ENCODE measurements at places on chromosomes 3 and 15.

GRCh38 chr3:111299192-111299615, 227.6 kb downstream of the NECTIN3 start:
- DNase-seq: peak; percentile 68

GRCh38 chr3:41518626-41519025, 319.3 kb downstream of the CTNNB1 start:
- no peak for DNase-seq

GRCh38 chr15:98927022-98927421, 80.6 kb downstream of the PGPEP1L start:
- DNase-seq: no peak

GRCh38 chr3:19439944-19440343, 291.6 kb downstream of the KCNH8 start:
- DNase-seq: no peak

GRCh38 chr3:94460931-94461330, 398.1 kb downstream of the NSUN3 start:
- DNase-seq: no peak

GRCh38 chr15:97014001-97014400, 683.5 kb downstream of the NR2F2 start:
- DNase-seq: no peak

GRCh38 chr15:89806559-89807550, 7.8 kb downstream of the ANPEP start:
- no peak for DNase-seq

DNA sequence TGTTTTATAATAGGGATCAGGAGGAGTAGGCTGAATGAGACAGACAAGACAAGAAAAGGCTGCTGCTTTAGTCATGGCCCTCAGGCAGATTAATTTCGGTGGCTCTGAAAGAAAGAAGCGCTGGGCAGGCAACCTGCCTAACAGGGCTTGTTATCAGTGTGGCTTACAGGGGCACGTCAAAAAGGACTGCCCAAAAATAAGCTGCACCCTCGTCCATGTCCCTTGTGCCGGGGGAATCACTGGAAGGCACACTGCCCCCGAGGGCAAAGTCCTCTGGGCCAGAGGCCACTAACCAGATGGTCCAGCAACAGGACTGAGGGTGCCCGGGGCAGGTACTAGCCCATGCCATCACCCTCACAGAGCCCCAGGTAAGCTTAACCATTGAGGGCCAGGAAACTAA, 188.5 kb downstream of the IGSF11 start:
- no peak for DNase-seq

- DNase-seq: no peak
These were observed 249.3 kb upstream of the ZNF717 start for GRCh38 chr3:76034649-76035048.

DNA sequence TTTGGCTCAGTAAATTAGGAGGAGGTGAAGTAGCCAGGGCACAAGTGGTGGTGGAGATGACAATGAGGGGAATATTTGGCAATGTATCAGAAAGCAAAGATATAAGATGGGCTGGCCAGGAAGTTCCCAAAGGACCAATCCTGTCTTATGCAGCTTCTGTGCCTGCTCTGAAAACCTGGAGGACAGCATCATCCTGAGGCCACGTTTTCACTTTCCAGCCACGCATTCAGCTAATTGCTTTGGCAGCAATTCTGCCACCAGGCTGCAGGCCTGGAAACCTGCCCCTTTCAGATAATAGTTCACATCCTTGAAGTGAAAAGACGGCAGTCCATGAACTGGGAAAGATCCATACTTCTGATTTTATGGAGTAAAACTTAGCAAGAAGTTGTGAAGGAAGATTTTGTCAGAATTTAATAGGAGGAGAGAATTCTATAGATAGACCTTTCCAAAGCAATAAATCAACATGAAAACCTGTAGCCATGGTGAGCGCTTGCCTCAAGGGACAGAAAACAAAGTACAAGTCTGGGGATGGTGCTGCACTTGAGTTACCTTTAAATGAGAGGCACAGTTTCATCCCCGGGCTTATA, 682.5 kb downstream of the GRM7 start:
- no peak for DNase-seq

- DNase-seq: no peak
These were observed 58.2 kb downstream of the ZNF445 start for GRCh38 chr3:44419116-44419922.

DNA sequence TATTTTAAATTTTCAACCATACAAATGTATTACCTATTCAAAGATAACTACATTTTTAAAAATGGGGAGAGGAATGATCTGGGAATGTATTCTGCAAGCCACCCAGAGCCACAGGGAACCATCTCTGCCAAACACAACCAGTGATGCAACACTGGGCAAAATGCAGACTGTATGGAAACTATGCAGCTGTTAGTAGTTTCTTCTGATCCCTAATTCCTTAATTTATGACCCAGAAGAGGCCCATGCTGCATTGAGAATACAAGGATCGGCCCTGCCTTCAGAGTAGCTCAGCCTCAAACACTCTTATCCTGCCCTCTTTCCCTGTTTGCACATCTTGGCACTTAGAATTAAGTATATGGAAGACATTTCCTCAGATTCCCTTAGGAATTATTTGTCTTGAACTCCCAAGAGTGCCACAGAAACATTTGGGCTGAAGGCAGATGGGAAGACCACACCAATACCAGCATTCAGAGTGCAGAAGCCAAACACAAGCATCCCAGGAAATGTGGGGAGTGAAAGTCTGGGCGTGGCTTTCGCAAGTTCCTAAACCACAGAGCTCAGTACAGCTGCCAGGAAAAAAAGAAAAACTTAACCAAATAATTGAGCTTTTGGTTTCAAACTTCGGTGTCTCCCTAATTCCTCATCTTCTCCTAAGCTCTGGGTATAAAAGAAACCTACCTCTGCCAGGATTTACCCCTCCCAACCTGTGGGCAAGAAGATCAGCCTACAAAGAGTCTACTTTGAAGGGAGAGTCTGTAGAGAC, 5.3 kb downstream of the SNUPN start:
- peak; percentile 81 for DNase-seq

- DNase-seq: no peak
These were observed 75.7 kb upstream of the EOMES start for GRCh38 chr3:27797773-27798172.

DNA sequence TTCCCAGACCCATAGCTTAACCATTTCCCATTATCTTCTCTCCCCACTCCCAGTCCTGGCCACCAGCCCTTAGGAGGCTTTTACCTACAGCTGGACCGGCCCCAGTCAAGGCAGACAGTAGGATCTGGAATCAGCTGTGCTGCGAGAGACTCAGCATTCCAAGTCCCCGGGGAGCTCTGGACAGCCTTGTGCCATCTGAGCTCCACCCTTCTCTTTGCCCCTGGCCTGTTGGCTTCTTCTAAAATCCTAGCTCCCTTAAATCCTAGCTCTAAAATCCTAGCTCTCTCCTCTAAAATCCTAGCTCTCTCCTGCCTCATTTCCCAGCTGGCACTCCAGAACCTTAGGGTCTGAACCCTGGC, 21.3 kb downstream of the MEGF11 start:
- no peak for DNase-seq

GRCh38 chr15:39746176-39746575, 36.5 kb downstream of the FSIP1 start:
- no peak for DNase-seq

DNA sequence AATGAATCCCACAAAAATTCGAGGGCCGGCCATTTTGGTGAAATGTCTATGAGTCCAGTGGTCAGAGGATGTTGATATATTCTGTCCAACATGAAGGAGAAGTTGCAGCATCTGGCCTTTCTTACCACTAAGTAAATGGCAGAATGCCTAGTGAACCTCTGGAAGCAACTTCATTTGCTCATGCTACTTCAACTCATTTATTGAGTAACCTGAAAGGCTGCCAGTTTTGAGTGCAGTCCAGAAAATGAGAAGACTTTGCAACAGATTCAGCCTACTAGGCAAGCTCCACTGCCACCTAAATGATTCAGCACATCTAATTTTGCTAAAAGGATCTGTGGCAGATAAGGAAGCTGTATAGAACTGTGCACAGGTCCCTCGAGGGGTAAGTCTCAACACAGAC, 265.0 kb downstream of the OPA1 start:
- peak; percentile 86 for DNase-seq

DNA sequence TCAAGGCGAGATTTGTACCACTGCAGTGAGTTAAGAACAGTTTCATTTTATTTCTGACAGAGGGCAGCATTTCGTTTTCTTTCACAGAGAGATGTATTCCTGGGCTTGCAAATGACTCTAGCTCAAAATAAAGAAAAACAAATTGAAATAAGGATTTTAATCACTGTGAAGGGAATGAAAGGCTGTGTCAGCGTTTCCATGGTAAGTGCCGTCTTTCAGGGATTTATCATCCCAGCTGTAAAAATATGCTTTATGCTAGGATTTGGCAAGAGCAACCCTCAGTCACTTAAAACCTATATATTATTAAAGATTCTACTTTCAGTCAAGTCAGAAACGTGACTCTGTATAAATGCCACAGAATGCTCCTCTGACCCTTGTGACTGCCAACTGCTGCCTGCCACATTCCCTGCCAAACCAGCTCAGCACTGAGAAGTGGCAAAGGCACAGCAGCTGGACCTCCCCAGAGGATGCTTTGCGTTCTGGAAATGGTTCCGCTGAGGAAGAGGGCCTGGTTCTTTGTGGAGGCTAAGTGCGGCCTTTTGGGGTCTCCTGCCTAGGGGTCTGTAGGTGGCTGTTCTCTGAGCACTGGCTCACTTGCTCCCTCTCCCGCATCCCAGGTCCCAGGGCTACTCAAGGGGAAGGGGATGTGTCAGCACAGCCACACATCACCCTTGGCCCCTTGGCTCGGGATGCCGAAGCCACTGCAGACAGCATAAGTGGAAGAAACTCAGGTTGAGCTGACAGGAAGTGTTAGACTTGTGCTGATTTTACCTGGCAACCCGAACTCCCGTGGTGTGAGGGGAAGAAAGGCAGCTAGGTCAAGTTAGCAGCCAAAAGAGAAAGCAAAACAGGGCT, 56.6 kb upstream of the POMGNT2 start:
- peak; percentile 58 for DNase-seq

GRCh38 chr3:106809623-106810299, 567.5 kb upstream of the CCDC54 start:
- no peak for DNase-seq

DNA sequence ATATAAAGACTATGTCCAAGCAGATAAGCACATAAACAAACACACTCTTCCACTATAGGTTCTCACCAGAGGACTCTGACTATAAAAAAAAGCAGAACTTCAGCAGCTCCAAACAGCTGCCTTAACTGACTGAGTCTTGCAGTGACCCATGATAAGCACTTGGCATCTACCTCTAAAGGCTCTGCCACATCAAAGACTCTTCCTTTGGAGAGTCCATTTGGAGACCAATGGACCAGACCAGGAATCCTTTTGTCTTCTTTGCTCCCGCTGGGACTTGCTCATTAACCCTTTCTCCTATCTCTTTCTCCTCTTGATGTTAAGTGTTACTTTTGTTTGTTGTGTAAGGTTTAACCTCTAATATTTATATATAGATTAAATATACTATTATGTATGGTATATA, 424.1 kb downstream of the RSL24D1 start:
- DNase-seq: no peak

GRCh38 chr3:155228676-155229075, 64.8 kb downstream of the STRIT1 start:
- DNase-seq: no peak

- DNase-seq: peak; percentile 3
These were observed 75.6 kb downstream of the IQCH start for GRCh38 chr15:67329984-67330733.

DNA sequence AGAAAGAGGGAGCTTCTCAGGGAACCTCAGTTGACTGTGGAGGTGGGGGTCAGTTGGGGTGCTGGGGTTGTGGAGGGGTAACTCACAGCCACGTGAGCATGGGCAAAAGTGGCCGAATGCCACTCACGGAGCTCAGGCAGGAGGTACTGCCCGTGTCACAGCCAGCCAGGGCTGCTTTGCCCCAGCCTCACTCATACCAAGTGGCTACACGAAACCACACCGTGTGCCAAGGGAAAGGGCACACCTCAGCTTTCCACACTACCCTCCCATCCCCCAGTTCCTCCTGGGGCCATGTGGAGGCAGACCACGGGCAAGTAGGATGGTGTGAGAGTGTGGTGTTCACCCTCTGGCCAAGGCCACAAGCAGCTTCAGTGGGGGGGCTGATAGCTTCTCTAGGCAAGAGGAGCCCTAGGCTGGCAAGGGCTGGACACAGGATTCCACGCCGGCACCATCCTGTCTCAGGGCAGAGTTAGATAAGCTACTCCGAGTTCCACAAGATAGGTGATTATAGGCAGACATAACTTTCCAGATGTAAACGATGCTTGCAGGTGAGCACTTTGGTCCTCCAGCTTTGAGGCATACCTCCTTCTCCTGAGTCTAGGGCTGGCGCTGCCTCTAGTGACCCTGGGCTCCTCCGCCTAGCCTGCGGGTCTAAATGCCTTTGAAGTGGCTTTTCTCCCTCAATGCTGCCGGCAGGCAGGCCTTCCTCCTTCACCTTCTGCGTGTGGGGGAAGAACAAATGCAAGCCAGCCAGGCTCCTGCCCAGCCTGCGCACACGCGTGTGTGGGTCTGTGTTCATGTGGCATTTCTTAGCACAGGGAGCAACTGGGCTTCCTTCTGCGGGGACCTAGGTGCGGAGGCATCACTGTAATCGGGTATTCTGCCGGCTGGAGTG, 25.0 kb downstream of the RGMA start:
- no peak for DNase-seq

DNA sequence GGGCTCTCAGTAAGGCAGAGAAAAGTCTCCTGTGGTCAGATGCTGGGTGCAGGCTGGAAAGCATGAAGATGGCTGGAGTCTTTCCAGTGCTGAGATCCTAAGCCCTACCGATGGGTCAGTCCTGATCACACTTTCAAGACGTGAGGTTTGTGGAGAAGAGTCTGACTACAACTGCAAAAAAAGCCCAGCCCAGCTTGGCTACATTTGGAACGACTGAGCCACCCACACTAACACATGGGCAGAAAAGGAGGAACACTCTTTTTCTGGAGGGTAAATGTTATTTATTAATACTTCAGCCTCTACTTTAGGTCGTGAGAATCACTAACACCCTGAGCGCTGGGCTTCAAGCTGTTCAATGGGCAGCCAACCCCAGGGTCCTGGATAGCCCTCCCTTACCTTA, 22.0 kb upstream of the C3orf22 start:
- no peak for DNase-seq

DNA sequence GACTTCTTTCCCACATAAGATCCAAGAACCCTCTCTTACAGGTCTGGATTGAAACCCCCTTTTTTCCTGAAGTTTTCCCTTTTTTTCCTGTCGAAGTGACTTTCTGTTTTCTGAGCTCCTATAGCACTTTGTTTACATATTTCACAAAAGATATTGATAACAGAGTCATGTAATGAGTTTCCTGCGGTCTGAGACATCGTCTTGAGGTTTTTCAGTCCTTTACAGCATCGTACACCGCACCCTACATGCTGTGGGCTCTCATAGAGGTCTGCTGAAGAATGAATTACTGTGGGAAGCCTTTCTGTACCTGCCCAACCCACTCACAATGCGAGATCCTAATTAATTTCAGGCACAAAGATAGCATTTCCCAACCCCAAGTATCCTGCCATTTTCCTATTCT, 53.1 kb downstream of the MCF2L2 start:
- no peak for DNase-seq

- peak; percentile 18 for DNase-seq
These were observed 196.7 kb downstream of the PLCH1 start for GRCh38 chr3:155548195-155548594.

GRCh38 chr3:185290266-185290665, 36.4 kb upstream of the EHHADH start:
- DNase-seq: no peak

Measured in fibroblast of skin of right quadriceps (primary cell).